ENCODE measurements at places on chromosomes 5 and 9.

DNA sequence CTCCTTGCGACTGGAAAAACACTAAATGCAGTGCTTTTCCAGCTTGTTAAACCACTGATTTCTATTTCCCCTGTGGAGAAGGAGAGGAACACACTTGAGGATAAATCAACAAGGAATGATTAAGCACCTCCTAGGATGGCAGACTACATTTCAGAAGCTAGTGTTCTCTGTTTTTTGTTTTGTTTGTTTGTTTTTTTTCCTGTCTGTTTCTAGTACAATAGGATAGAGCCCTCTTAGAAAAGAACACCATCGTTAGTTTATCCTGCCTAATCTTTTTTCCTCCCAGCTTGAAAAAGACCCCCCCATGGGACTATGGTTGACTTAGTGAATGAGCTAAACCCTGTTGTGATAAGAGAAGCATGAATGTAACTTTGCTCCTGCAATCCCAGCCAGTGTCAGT is 3.9 kb upstream of the TAL2 start:
- no peak for DNase-seq

DNA sequence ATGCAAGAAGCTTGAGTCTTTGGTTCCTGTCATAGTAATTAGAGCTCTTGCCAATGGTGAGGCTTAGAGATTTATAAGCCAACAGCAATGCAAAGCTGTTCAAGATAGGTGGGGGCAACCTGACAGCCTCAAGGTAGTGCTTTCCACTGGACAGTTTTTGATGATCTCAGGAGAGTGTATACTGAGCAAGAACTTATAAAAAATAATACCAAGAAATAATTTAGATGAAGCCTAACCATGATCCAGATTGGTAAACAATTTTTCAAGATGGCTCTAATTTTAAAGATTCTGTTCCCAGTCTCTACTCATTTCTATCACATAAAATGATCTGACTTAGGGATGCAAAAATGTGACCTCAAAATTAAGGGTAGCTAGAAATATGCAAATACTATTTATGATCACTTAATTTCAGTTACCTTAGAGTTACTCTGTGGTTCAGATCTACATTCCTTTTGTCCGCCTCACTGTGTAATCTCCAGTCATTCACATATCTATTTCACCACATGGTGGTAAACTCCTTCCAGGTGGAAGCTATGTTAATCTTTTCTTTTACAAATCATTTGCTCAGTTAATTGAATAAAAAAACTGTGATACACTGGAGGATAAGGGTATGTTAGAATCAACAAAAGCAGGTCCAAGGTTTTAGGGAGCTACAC is 1228.0 kb upstream of the C9orf72 start:
- DNase-seq: no peak

GRCh38 chr5:152634586-152634985 is 229.5 kb upstream of the NMUR2 start:
- DNase-seq: no peak

- no peak for DNase-seq
Observed at GRCh38 chr5:150987746-150988145, 32.6 kb upstream of the GPX3 start.

DNA sequence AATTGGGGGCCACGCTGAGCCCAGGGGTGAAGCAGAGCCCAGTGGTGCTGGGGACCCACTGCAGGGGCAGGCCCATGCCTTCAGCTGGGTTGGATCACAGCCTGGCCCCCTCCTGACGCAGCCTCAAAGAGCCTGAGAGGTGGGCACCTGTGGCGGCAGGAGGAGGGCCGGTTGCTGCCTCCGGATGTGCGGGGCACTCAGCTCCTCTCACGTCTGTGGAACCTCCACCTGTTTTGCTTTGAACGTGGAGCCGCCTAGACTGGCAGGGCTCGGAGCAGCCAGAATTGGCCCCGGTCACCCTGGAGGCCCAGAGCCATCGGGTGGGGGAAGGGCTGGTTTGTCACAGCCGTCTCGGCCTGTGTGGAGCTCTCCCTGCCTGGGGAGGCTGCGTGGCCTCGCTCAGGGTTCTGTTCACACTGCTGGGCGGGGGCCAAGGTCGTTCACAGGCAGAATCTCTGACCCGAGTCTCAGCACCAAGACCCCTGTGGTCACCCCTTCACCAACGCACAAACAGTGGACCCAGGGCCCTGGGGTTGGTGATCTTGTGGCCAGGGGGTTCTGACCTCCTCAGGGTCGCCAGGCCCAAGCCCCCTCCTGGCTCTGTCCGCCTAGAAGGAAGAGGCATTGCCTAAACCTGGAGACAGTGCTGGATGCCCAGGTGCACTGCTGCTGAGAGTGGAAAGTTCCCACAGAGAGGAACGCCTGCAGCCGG is 9.2 kb upstream of the SLC9A3 start:
- DNase-seq: no peak

DNA sequence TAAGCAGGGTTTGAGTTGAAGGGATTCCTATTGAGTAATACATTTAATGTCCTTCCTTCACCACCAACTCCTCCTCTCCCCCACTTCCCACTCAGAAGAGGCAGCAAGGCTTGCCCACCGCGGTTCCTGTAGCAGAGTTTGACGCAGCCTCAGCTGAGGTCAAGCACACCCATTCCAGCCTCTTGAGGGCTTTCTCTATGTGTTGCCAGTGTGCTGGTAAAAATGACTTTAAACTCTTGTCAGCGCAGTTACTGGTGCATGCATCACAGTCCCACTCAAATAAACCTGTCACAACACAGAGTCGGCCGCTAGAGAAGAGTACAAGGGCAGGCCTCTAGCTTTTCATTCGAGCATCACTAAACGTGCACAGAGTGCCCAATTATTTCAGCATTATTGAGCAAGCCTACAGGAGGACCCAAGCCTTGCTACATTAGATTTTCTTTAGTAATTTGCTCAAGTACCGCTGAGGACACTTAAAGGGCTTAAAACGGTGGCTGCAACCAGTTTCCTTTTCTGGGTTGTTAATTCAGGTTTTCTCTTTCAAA is 79.6 kb downstream of the TLE4 start:
- DNase-seq: no peak

DNA sequence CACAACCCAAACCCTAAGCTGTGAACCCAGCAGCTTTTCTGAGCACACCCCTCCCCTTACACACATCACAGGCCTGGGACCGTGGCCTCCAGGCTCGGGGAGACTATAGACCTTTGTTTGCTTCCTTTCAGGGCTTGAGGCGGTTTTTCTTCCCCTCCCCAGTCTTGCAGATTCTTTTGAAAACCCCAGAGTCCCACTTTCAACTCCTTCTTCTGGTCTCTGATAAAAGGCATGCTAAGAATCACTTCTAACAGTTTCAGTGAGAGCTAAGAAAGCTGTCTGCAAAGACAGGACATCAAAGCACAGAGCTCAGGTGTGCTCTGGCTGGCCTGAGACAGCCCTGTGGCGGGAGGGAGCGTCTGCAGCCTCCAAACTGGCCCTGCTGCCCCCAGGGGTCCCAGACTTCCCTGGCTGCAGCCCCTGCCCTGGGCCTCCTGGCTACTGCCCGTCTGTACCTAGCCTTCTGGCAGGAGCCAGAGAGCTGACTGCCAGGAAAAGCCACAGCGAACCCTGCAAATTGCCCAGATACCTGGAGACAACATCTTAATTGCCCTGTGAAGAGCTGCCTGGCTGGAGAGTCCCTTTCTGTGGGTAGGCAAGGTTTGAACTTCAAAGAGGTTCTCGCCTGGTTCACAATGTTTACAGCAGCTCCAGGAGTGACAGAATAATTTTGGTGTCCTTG is 138.9 kb downstream of the GADD45G start:
- no peak for DNase-seq

GRCh38 chr5:129243039-129243438 is 148.5 kb downstream of the ISOC1 start:
- no peak for DNase-seq

GRCh38 chr5:568061-568781 is 43.9 kb upstream of the CEP72 start:
- no peak for DNase-seq

DNA sequence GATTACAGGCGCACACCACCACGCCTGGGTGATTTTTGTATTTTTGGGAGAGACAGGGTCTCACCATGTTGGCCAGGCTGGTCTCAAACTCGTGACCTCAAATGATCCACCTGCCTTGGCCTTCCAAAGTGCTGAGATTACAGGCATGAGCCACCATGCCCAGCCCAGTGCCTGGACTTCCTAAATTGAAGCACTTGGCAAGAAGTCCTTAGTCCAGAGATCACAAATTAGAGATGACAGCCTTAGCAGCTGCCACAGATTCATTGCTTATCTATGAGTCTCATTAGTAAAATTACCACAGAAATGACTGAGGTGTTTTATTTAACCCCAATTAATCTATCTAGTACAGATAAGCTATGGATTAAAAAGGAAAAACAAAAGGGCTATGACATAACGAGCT is 19.2 kb downstream of the EFCAB9 start:
- DNase-seq: no peak
